Kidney tubule cell (primary cell): ENCODE measurements at places on chromosomes 16 and 17.

- DNase-seq = no peak
Observed at GRCh38 chr17:77505181-77505639, 364.4 kb downstream of the SEC14L1 start.

DNA sequence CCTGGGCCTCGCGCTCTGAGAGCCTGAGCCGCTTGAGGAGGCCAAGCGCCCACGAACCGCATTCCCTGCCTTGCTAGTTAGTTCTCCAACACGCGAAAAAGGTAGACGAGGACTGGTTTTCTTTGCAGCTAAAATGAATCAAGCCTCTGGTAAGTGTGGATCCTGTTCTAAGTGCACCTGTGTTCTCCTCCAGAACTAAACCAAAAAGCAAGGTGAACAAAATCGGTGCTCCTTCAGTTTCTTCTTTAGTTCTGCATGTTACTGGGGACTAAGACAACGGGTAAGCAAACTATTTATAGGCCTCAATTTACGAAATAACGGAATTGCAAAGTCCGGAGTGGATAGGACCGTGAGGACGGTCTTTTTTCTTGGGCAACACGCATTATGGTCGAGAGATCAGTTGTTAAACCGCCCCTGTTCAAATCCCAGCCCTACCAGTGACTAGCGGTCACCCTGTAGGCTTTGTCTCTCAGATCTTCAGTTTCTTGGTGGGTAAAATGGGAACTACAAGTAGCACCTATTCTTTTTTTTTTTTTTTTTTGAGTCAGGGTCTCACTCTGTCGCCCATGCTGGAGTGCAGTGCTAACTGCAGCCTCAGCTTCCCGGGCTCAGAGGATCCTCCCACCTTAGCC, 993 bp upstream of the ANKRD11 start:
- peak; percentile 41 for DNase-seq

GRCh38 chr17:51060396-51060795, 60.3 kb downstream of the SPAG9 start:
- no peak for DNase-seq

GRCh38 chr17:5758651-5759050, 174.3 kb upstream of the NLRP1 start:
- peak; percentile 77 for DNase-seq

- no peak for DNase-seq
Observed at GRCh38 chr17:49756323-49757150, 7.4 kb downstream of the FAM117A start.

- DNase-seq = peak; percentile 67
Observed at GRCh38 chr16:49856672-49857330, 889 bp upstream of the ZNF423 start.

GRCh38 chr17:29156781-29157180, 23.4 kb downstream of the MYO18A start:
- DNase-seq = no peak

DNA sequence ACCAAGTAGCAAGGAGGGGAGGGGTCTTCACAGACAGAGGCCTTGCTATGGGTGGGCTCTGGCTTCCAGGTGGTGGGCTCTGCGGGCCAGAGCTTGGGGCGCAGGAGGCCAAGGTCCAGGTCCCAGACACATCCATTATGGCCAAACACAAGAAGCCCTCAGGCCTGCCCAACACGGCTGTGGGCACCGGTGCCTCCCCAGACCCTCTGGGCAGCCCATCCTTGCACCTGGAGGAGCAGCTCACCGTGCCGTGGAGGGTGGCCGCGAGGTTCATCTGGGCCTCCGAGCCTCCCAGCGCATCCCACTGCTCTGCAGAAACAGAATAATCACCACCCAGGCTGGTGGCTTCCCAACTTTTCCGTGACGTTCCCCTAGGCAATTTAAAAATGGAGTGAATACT, 55.9 kb downstream of the TBC1D16 start:
- no peak for DNase-seq

- DNase-seq = no peak
Observed at GRCh38 chr17:56995766-56996165, 17.8 kb downstream of the SCPEP1 start.

DNA sequence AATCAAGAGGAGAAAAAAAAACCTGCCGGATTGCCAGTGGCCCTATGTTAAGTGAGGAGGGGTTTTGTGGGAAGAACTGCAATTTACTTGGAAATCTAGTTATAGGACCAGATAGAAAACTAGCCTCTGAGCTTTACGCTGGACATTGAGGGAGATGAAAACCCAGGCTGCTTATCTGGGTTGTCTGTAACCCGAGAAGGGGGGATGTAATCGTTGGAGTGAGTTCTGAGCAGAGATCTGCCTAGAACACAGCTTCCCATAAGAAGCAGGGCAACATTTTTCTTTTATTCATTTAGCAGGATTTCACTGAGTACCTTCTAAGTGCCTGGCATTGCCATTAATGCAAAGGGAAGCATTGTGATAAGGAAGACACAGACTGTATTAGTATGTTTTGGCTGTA, 70.6 kb downstream of the KATNIP start:
- DNase-seq = no peak

DNA sequence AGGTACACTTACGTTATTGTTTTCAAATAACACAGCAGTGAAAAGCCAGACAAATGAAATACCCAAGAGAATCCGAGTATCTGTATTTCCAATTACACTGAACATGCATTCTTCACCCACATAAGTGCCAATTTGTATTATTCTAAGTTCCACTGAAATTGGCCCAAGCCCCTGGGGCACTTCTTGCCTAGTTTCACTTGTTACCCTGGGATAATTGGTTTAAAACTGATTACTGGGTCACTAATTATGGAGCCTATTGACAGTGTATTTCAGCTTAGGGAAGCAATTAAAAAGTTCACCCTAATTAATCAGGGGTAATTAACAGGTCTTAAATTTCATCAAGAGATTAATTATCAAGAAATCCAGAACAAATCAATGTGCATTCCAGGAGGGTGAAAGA, 60.5 kb upstream of the HS3ST2 start:
- no peak for DNase-seq

GRCh38 chr17:44788139-44788538, 29.4 kb downstream of the ADAM11 start:
- peak; percentile 28 for DNase-seq

GRCh38 chr16:58389724-58390123, 2.5 kb upstream of the GINS3 start:
- no peak for DNase-seq

DNA sequence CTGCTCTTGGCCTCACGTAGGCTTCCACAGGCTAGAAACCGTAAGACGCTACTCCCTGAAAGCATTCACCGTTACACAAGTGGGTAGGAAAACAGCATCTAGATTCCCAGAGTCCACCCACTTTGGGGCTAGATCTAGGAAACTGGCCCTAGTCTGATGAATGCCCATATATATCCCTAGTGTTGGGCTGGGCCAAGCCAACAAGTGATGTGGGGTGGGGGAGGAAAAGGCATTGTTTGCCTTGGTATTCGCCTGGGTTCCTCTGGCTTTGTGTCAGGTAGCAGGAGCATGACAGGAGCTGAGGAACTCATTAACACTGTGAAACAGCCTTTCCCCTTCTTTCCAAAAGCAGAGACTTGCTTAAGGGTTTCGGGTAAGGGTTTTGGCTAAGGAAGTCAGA, 112.4 kb downstream of the SMG6 start:
- no peak for DNase-seq

- no peak for DNase-seq
Observed at GRCh38 chr17:78304549-78305037, 55.3 kb downstream of the SOCS3 start.

DNA sequence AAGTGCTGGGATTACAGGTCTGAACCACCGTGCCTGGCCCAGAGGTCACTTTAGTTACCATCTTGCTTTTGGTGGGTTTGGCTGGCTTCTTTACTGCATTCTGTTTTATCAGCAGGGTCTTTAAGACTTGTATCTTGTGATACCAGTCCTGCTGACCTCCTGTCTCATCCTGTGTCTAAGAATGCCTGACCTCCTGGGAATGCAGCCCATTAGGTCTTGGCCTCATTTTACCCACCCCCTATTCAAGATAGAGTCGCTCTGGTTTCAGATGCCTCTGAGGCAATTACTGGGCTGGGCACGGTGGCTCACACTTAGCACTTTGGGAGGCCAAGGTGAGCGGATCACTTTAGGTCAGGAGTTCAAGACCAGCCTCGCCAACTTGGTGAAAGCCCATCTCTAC, 63.8 kb downstream of the MFSD11 start:
- no peak for DNase-seq

DNA sequence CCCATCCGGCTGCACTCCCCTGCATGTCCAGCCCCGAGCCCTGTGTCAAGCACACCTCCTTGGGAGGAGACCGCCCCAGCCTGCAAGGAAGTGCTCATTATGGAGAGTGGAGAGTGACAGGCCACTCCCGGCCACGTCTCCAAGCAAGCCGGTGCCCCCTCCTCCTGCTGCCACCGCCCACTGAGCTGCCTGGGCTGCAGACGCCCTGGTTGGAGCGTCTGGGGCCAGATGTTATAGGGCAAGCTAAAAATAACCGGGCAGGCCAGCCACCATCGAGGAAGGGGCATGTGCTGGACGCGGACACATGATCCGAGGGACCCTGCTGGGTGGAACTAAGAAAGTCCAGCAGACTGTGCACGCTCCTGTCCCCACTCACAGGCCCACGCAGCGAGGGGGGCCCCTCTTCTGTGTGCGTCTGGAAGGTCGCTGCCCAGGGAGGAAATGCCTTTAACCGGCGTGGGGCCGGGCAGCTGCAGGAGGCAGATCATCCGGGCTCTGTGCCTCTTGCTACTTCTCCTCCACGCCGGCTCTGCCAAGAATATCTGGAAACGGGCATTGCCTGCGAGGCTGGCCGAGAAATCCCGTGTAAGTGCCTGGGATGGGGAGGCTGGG, at the start of gene WFDC1:
WFDC1 (plus strand) TSS at position 348 of the 612 bp plus-strand sequence; CDS start at position 442, 94 bp downstream.
- DNase-seq = no peak

DNA sequence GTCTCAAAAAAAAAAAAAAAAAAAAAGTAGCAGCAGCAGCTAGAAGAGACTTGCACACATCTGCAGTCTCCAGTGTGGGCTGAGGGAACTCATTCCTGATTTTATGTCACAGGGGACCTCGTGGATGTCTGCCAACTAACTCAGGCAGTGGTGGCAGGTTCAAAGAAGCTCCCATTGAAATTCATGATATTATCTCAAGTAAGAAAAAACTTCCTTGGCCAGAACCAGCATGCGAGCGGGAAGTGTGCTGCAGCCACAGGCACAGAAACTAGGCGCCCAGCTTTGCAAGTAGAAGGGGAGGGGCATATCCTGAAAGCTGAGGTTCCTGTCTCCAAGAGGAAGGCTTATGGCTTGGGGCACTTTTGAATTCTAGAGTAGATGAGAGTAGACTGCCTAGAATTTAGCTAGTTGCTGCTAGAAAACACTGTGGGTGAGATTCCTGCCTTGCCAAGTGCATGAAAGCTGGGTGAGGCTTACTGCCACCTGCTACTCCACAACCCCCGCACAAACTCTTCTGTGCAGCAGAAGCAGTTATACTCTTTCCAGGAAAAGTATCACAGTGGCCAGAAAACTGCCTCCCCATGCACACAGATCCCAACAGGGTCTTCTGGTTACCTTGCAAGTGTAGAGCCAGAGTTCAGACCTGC, 603.8 kb upstream of the CA10 start:
- DNase-seq = no peak

GRCh38 chr17:3573246-3574100, 15.9 kb upstream of the TRPV3 start:
- DNase-seq = no peak

DNA sequence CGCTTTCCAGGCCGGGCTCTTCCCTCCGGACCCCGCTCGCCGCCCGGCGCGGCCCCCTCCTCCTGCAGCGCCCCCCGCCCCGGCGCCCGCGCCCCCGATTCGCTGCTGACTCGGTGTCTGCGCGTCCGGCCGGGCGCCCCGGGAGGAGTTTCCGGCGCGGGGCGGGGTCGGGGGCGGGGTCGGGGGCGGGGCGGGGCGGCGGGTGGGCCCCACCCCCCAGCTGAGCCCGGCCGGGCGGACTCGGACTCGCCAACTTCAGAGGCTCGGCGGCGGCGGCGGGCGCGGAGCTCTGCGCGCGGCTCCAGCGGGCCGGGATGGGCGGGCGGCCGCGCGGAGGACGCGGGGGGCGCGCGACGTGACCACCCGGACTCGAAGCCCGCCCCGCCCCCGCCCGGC, at the start of gene METRNL:
METRNL (plus strand) TSS at position 258 of the 396 bp plus-strand sequence. CDS start 207 bp downstream, outside the sequence.
- DNase-seq = peak; percentile 63

DNA sequence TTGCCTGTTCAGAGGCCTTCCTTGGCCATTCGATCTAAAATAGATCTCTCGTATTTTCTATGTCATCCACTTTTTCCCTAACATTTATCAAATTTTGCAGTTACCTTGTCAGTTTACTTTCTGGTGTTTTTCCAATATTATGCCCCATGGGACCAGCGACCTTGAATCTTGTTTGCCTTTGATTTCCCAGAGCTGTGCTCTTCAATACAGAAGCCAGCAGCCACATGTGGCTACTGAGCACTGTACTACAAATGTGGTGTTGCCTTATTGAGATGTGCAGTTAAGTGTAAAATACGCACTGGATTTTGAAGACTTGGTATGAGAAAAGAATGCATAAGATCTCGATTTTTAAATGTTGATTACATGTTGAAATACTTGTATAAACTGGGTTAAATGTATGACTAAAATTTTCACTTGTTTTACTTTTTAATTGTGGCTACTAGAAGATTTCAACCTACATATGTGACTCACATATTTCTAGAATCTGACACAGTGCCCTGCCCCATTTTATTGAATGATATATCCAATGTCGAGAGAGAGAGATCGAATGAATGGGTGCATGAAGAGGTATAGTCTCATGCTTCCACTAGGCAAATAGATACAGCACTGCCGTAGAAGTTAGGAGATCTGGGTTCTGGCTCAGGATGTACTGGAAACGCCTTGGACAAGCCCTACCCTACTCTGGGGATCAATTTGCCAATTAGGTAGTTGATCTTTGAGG, 824 bp upstream of the PSME3 start:
- DNase-seq = no peak

DNA sequence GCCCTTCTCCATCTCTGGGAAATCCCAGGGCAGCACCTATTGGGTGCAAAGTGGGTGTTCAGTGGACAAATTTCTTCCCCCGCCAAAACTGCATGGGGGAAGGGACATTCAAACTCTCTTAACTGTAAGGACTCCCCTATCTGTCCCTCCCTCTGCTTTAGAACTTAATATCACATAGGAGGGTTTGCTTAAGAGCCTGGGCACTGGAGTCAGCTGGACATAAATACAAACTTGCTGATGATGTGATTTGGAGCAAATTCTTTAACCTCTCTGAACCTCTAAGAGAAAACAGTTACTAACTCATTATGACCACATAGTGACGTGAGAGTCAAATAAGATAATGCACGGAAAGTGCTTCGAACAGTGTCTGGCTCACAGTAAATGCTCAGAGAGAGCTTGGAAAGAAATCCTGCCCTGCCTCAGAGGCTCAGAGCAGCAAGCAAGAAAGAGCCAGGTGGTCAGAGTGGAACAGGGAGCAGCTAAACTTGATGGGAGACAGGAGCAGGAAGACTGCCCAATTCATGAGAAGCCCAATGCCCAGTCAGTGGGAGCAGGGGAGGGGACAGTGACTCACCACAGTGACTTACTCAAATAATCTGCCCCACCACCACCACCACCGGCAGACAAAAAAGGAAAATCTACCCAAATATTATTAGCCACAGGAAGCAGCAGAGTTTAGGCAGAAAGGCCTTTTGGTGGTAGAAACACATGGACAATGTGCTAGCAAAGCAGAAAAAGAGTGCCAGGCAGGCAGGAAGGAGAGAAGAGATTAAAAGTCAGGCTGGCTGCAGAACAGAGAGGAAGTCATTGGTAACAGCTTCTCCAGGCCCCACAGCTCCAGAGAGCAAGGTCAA, 23.9 kb upstream of the CCL1 start:
- no peak for DNase-seq

GRCh38 chr17:57874434-57875289, 24.8 kb upstream of the MRPS23 start:
- DNase-seq = peak; percentile 85
